COR-L47 (cell line): ENCODE measurements at places on chromosomes 7 and 10.

DNA sequence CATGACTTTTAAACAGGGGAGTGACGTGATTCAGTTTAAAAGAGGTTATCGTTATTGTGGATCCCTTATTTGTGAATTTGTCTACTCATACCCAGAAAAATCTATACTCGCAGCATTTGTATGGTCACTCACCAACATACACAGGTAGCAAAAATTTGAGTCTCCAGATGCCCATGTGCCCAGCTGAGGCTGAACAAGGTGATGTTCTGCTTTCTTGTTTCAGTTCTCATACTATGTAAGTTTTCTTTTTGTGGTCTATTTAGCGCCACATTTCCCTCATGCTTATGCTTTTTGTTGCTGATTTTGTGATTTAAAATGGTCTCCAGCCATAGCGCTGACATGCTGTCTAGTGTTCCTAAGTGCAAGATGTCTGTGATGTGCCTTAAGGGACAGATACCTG lies 312.9 kb upstream of the SEMA3A start:
- DNase-seq, result no peak

GRCh38 chr10:113179265-113179664 lies 229.2 kb downstream of the TCF7L2 start:
- DNase-seq, result no peak

DNA sequence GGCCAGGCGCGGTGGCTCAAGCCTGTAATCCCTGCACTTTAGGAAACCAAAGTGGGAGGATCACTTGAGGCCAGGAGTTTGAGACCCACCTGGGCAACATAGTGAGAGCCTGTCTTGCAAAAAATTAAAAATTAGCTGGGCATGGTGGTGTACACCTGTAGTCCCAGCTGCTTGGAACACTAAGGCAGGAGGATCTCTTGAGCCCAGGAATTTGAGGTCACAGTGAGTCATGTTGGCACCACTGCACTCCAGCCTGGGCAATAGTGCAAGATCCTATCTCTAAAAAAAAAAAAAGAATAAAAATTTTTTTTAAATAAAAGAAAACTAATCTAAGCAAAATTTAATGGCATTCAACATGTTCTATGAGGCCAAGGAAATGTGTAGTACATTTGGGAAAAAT lies 44.9 kb upstream of the UBN2 start:
- no peak for DNase-seq

DNA sequence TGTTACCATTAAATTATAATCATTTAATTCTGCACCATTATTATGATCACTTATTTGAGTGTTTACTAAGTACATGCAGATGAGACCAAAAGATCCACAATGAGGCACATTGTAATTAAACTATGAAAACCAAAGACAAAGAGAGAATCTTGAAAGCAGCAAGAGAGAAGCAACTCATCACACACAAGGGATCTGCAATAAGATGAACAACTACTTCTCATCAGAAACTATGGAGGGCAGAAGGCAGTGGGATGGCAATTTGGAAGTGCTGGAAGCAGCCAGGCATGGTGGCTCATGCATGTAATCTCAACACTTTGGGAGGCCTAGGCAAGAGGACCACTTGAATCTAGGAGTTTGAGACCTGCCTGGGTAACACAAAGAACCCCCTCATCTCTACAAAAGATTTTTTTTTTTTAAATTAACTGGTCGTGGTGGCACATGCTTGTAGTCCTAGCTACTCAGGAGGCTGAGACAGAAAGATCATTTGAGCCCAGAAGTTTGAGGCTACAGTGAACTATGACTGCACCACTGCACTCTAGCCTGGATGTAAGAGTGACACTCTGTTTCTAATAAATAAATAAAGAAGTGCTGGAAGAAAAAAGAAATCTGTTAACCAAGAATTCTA lies 47.7 kb downstream of the CDK6 start:
- DNase-seq, result no peak

DNA sequence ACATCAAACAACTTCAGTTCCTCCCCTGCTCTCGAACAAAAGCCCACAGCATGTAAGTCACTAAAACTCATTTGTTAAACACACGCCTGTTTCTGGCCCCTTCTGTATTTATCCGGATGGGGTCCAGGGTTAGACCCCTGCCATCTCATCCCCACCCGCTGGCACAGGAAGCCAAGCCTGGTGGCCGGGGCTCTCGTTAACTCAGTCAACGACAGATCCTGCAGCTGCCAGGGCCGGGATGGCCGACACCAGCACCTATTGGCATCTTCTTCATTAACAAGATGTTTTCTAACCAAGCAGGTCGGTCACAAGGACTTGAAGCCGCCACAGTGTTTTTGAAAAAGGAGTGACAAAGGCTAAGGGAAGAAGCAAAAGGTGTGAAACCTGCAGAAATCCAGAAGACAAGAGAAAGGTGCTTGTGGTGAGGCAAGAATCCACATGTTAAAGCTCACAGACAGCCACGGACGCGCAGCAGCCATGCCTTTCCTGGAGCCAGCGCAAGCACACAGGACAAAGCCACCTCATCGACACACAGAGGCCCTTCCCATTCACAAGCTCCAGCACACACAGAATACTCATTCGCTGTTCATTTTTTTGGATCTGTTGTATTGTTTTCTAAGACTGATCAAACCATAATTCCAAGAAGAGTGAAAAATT lies 202.7 kb downstream of the DIP2C start:
- DNase-seq, result peak; percentile 29
